ENCODE measurements at places on chromosomes 1 and 21.

GRCh38 chr21:42302076-42302650, 13.0 kb downstream of the TFF3 start:
- no peak for DNase-seq

- no peak for DNase-seq
These were observed 61.4 kb downstream of the STUM start for GRCh38 chr1:226609836-226610455.

GRCh38 chr21:23694390-23694789, 1912.9 kb downstream of the MRPL39 start:
- DNase-seq, result no peak

DNA sequence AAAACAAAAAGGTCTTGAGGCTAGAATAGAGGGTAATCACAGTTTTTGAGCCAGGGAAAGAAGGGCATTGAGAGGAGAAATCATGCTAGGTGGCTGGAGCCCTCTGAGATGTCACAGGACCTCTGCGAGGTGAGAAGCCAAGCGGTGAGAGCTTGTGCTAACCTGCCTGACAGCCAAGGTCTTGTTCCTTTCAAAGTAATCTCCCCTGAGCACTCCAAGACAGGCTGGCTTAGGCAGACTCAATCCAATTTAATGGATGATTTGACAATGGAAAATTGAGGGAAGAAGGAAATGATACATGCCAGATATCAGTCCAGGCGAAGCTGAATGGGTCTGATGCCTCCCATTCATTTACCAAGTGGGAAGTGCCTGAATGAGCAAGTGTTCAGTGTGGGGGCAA, 311.9 kb upstream of the PTBP2 start:
- no peak for DNase-seq

DNA sequence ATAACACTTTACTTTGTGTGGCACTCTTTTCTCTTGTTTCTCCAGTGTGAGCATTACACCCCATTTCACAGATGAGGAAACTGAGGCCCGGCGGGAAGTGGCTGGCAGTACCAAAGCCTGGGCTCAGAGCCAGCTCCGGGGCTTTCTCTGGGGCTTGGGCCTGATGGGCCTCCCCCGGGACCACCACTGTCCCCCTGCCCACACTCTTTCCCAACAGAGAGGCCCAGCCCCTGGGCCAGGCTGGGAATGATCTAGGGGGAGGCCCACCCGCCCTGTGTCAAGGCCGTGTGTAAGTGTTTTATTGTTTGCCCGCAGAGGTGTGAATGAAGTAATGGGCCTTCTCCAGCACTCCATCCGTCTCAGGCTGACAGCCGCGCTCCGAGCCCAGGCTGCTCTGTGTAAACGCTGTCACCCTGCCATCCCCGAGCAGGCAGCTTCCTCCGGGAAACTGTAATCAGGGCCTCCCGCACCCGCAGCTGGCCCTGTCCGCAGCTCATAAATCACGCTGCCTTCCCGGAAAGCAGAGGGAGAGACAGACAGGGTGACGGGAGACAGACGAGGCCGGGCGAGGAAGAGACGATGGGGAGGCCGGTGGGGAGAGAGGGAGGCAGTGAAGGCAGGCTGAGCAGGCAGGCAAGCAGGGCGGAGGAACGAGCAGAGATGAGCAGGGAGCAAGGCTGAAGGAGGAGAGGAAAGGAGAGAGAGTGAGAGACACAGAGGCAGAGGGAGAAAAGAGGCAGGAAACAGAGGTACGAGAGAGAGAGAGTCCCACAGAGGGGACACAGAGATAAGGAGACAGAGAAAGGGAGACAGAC, 109.7 kb upstream of the ZBTB40 start:
- DNase-seq, result peak; percentile 76

All from fibroblast of skin of left quadriceps (primary cell).